ENCODE measurements at places on chromosomes 5 and 9.

DNA sequence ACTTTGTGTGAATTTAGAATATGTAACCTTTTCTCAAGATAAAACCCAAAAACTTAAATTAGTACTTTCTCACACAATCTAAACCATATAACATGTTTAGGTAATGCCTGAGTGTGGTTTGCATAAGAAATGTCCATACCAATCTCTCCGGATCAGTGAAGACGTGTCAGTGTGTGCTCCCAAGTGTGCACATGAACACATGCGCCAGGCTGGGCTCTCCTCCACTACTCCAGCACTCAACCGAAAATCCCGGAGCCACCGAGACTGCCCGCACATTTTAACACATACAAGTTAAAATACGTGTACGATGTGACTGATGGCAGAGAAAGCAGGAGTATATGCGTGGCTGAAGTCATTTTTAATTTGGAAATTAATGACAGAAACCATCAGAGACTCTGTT is 658.4 kb downstream of the EFNA5 start:
- no peak for DNase-seq

- DNase-seq, result no peak
Measured at GRCh38 chr5:16934677-16935153, 1.4 kb downstream of the MYO10 start.

GRCh38 chr5:97923496-97923895 is 740.4 kb upstream of the RIOK2 start:
- no peak for DNase-seq

GRCh38 chr5:178421699-178422399 is 168.3 kb downstream of the COL23A1 start:
- DNase-seq, result no peak

GRCh38 chr5:175534070-175534932 is 55.9 kb downstream of the SFXN1 start:
- DNase-seq, result peak; percentile 75

DNA sequence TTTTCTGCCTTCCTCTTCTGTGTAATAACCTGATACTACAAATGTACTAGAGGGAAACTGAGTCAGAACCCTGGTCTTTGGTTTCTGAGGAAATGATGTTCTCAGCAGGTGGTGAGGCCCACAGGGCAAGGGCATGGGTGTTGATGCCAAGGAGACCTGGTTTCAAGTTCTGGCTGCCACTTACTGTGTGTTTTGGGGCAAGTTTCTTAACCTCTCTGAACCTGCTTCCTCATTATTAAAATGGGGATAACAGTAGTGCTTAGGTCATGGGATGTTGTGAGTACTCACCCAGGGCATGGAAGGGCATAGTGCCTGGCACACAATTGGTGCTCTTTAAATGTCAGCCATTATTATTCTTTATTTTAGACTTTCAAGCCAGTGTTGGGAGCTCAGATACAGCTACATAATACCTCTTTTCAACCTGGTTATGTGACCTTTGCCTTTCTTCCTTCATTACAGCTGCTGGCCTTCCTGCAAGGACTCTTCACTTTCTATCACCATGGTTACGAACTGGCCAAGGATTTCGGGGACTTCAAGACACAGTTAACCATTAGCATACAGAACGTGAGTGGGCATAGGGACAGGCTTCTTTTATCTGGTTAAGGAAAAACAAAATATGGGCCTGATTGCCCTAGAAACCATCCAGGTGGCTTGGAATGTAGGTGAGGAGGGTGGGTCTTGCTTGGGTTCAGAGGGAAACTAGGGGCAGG is 131.5 kb downstream of the ARHGAP26 start:
- no peak for DNase-seq

GRCh38 chr5:132883261-132883834 is 9.9 kb downstream of the LEAP2 start:
- DNase-seq, result no peak

GRCh38 chr5:125719681-125720347 is 703.4 kb upstream of the GRAMD2B start:
- DNase-seq, result no peak

GRCh38 chr9:137077758-137078693 is 709 bp downstream of the UAP1L1 start:
- DNase-seq, result no peak

All from activated CD4-positive, CD25-positive, alpha-beta regulatory T cell (primary cell).